ENCODE measurements at places on chromosomes 11 and 22.
A peak's percentile ranks its signal among the peaks of the same experiment; 100 is the strongest.

DNA sequence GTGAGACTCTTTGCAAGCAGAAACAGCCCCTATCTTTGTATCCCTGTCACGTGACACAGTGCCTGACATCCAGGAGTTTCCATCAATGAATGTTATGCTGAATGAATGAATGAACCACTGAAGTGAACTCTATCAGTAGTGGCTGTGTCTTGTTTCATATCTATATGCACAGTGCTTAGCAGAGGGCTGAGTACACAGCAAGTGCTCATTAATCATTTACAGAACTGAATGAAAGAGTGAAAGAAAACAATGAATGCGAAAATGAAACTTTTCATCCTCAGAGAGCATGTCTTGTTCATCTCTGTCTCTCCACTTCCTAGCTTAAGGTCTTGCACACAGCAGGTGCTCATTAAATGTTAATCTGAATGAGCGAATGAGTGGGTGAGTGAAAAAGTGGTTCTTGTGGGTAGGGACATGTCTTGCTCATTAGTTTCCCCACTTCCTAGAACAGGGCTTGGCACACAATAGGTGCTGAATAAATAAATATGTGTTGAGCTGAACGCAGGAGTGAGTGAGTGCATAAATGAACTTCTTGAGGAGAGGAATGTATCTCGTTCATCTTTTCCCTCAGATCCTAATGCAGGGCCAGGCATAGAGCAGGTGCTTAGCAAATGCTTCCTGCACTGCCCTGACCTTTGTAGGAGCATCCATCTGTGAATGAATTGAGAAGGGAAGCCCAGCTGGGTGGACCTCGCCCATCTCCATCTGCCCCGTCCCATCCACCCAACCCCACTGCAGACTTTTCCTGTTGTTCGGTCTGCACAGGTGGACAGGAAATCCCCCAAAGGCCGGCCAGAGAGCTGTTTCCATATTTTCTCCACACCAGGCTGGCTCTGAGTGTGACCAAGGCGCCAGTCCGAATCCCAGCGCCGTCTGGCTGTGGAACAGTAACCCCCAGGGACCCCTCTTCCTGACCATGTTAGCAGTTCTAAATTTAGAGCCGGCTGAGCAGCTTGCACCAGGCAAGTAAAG lies 113.4 kb upstream of the CRYBB3 start:
- H3K36me3 ChIP-seq, result no peaks in the 10 kb centered on the region
- no peak overlapping the region for H3K4me3 ChIP-seq
- no peaks in the 10 kb centered on the region for H3K4me1 ChIP-seq
- no peaks in the 10 kb centered on the region for H3K27me3 ChIP-seq
- no peak overlapping the region for H3K27ac ChIP-seq

DNA sequence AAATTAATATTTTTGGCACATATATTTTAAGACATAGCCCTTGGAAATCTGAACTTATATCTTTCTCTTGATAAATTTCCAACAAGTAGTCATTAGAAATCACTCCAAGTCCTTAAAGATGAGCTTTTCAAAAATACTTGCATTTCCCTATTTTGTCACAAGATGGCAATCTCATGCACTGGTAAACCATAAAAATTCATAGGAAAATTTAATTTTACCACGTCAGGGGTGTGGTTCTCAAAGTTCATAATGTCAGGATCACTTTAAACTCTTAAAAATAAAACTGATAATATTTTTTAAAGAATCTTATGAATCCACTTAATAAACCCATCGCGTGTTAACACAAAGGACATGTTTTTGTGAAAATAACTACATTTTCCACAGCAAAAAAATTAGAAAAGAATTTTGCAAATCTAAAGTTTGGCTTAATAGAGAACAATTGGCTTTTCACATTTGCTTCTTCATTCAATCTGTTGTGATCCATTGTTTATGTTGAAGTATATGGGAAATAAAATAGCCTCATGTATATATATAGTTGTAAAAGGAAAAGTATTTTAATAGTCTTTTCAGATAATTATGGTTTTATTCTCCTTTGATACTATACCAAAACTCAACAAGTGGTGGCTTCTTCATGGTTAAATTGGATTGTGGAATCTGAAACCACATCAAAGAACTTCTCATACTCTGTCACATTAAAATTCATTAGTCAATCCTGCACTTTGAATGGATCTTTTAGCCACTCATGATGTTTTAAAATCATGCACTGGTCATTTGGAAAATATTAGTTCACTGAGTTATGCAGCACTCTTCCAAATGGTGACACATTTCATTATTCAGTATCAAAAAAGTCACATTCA lies 169.1 kb downstream of the CADM1 start:
- no peaks in the 10 kb centered on the region for H3K4me1 ChIP-seq
- DNase-seq, result no peak
- no peak overlapping the region for H3K27ac ChIP-seq
- H3K27me3 ChIP-seq, result no peaks in the 10 kb centered on the region
- H3K4me3 ChIP-seq, result no peak overlapping the region

GRCh38 chr11:61775606-61776554 lies 16.5 kb downstream of the TMEM258 start:
- H3K4me3 ChIP-seq, result no peak overlapping the region
- DNase-seq, result no peak

DNA sequence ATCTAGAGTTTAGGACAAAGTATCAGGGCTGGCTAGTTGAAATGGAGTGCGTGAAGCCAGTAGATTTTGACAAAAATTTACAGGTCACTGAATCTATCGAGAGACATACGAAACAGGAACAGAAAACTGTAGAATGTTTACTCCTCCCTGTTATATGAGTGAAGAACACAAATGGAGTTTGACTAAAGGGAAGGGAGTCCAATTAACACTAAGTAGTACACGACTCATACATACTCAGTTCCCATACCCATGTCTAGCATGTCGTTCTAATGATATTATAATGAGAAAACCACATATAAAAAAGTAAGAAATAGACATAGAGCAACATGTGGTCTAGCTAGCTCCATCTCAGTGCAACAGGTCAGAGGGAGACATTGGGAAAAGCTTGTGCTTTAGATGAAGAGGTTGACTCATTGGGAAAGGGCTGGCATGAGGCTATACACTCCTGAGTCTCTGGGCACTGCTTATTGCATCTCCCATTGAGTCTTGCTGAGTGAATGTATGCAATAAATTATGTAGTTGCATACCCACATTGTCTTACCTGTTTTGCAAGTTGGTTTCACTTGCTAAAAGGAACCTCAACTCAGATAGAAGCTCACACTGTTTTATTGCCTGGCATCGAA lies 43.5 kb downstream of the CD44 start:
- H3K4me3 ChIP-seq, result no peak overlapping the region
- no peaks in the 10 kb centered on the region for H3K36me3 ChIP-seq
- peaks cover 20% of the 10 kb centered on the region for H3K4me1 ChIP-seq
- no peaks in the 10 kb centered on the region for H3K27me3 ChIP-seq

DNA sequence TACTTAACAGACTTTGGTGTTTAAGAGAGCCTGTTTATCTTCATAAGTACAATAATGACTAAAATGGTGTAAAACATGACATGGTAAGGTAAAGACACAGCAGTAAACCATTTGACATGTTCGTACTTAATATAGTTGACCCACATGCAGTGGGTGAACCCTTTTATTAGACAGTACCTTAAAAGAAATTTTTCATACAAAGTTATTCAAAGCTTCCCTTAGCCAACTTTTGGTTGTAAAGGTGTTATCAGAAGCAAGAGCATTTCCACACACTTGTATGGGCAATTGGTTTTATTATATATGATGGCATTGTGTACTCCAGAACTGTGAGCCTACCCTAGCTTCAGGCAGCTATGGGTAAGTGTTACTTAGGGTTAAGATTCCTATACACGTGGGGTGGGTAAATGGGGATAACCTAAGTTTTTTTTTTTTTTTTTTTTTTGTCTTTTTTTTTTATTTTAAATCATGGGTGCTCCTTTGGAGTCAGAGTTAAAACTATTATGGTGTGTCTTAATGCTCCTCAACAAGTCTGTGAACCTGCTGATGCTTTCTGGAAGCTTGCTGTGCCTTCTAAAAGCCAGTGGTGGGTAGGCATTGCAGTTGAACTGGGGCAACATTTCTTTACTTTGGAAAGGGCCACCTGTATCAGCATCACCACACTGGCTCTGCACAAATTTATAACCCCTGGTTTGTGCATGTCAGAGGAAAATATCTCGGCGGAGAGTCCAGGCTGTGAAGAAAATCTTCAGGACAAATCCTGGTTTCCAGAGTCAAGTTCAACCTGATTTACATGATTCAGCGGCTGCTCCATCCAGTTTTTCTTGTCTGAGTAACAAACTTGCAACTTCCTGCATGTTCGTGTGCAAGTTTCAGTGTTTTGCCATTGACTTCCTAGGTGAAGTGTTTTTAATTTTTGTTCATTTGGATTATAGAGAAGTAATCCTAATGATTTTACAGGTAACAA lies 3.3 kb downstream of the PCF11 start:
- no peaks in the 10 kb centered on the region for H3K27me3 ChIP-seq
- no peak for DNase-seq
- H3K4me3 ChIP-seq, result peak overlapping the region; percentile 98
- H3K36me3 ChIP-seq, result no peaks in the 10 kb centered on the region

DNA sequence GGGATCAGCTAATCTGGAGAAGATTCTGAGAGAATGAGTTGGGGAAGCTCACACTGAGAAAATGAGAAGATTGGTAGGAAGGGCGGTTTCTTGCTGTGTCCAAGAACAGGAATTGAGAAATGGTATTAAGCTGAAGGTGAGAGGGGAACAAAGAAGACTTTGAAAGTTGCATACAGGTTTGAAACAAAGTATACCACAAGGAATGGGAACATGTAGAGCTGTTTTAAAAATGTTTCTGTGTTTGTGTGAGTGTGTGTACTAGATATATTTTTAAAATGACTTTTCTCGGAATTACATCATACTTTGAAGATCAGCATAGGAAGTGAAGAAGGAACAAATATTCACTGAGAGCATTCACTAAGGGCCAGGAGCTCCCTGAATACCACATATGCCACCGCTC lies 24.4 kb upstream of the IZUMO1R start:
- no peak overlapping the region for H3K27ac ChIP-seq
- H3K4me1 ChIP-seq, result no peaks in the 10 kb centered on the region
- H3K4me3 ChIP-seq, result no peak overlapping the region
- no peaks in the 10 kb centered on the region for H3K27me3 ChIP-seq
- H3K36me3 ChIP-seq, result no peaks in the 10 kb centered on the region
- DNase-seq, result no peak

DNA sequence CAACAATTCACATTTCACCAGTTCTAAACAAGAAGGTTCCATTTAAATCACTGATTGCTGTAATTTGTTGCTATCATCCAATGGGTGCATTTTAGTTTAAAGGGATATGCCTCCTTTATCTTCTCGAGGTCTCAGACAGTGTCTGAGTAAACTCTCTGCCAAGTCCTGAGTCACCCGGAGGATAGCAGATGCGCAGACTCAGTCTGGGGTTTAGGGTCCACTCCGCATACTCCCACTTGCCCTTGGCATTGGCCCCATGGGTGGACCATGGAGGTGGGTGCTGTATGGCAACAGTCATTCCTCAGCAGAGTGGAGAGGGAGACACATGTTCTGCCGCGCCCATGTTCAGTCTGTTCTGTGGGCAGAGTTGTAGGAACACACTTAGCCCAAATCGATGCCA lies 65.4 kb upstream of the CRTAM start:
- H3K36me3 ChIP-seq, result no peaks in the 10 kb centered on the region
- no peak for DNase-seq
- H3K27ac ChIP-seq, result no peak overlapping the region
- H3K4me3 ChIP-seq, result no peak overlapping the region
- H3K4me1 ChIP-seq, result no peaks in the 10 kb centered on the region
- H3K27me3 ChIP-seq, result no peaks in the 10 kb centered on the region

GRCh38 chr22:46977656-46978343 lies 215.3 kb downstream of the TBC1D22A start:
- H3K4me1 ChIP-seq, result no peaks in the 10 kb centered on the region
- no peak overlapping the region for H3K4me3 ChIP-seq
- H3K27ac ChIP-seq, result no peak overlapping the region
- no peaks in the 10 kb centered on the region for H3K27me3 ChIP-seq
- DNase-seq, result no peak

DNA sequence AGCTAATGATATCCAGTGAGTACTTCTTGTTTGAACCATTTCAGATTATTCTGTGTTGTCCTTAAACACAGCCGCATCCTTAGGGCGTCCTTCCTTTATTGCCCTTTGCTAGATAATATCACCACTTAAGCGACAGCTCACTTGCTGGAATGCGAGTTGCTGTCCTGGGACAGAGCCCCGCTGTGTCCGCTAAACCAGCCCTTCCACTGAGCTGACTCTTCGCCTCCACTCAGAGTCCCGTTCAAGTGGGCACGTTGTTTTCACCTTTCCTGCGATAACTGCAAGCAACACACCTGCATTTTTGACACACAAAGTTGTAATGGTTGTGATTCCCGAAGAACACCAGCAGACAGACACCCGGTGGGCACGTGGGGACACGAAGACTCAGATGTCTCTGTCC lies 140.0 kb downstream of the TBC1D22A start:
- no peak overlapping the region for H3K4me3 ChIP-seq
- H3K27ac ChIP-seq, result no peak overlapping the region
- H3K27me3 ChIP-seq, result no peaks in the 10 kb centered on the region
- no peak for DNase-seq
- no peaks in the 10 kb centered on the region for H3K4me1 ChIP-seq

- no peak for DNase-seq
- no peaks in the 10 kb centered on the region for H3K27me3 ChIP-seq
- no peak overlapping the region for H3K4me3 ChIP-seq
- no peaks in the 10 kb centered on the region for H3K36me3 ChIP-seq
Measured at GRCh38 chr22:48850658-48851287, 976.9 kb downstream of the BRD1 start.

DNA sequence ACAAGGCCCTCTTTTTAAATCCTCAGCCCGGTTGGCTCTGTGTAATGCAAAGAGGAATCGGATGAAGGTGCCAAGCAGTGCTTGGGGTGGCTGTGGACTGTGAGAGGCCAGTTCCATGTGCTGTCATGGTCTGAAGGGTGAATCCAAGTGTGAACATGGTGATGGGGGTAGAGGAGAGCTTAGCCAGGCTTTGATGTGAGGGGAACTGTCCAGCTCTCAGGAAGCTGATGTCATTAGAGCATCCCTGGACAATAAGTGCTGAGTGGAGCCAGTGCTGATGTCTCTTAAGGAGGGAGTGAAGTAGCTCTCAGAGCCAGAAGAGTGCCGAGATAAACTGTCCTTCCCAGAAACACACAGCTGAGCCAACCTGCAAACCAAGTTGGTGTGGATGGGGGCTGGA lies 53.6 kb downstream of the NAV2 start:
- no peaks in the 10 kb centered on the region for H3K4me1 ChIP-seq
- H3K4me3 ChIP-seq, result no peak overlapping the region
- no peaks in the 10 kb centered on the region for H3K27me3 ChIP-seq
- H3K36me3 ChIP-seq, result no peaks in the 10 kb centered on the region
- no peak for DNase-seq
- H3K27ac ChIP-seq, result no peak overlapping the region

GRCh38 chr11:59180907-59181306 lies 9.0 kb downstream of the DTX4 start:
- H3K27ac ChIP-seq, result no peak overlapping the region
- H3K27me3 ChIP-seq, result no peaks in the 10 kb centered on the region
- no peak overlapping the region for H3K4me3 ChIP-seq

DNA sequence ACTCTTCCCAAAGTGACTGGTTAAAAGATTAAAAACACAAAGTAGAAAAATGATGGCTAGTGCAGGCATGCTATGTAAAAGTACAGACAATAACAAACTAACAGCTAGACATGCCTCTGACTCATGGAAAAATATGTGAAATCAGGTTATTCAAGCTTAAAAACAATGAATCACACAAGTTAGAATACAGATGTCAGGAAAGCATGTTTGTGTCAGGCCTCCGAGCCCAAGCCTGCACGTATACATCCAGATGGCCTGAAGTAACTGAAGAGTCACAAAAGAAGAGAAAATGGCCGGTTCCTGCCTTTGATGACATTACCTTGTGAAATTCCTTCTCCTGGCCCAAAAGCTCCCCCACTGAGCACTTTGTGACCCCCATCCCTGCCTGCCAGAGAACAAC lies 110.1 kb downstream of the NOX4 start:
- H3K27me3 ChIP-seq, result no peaks in the 10 kb centered on the region
- no peaks in the 10 kb centered on the region for H3K4me1 ChIP-seq
- peak overlapping the region; percentile 76 for H3K27ac ChIP-seq
- no peaks in the 10 kb centered on the region for H3K36me3 ChIP-seq
- DNase-seq, result peak; percentile 20
- H3K4me3 ChIP-seq, result no peak overlapping the region

All from uterus (tissue), 4 donors.